ENCODE measurements at places on chromosomes 6 and 20.

- DNase-seq = no peak
These were observed 198.4 kb upstream of the SLC35B3 start for GRCh38 chr6:8633762-8634161.

DNA sequence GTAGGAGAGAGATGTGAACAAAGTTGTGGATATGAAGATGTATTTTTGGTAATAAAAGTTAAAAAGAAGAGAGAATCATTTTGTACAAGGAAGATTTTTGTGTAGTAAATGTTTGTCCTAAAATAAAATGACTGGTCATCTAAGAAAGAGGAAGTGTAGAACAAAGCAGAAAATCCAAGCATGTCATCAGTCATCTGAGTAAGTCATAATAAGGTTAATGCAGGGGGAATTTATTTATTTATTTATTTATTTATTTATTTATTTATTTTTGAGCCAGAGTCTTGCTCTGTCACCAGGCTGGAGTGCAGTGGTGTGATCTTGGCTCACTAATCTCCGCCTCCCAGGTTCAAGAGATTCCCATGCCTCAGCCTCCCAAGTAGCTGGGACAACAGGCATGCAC lies 15.7 kb upstream of the CGA start:
- DNase-seq = no peak

DNA sequence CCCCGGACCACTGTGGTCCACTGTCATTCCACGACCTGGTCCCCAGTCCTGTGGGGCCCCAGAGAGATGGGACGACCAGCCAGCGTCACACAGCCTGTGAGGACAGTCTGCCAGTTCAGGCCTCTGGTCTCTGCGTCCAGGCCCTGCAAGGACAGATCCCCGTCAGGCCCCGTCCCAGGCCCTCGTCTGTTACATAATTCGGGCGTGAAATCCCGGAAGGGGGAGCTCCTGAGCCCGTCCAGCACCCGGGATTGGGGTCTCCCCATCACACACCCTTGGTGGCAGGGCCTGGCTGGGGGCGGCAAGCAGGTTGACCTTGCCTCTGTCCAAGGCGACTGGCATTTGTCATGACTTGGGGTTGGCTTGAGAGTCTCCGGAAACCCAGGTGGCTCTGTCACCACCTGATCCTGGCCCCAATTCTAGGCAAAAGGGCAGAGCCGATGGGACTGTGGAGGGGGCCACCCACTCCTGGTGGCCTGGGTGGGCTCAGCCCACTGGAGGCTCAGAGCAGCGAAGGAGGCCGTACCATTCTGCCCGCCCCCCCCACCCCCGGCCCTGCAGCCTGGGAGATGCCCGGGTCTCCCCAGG lies 73.8 kb upstream of the GATA5 start:
- no peak for DNase-seq

- no peak for DNase-seq
These were observed 183.5 kb upstream of the PCSK2 start for GRCh38 chr20:17043323-17043722.

DNA sequence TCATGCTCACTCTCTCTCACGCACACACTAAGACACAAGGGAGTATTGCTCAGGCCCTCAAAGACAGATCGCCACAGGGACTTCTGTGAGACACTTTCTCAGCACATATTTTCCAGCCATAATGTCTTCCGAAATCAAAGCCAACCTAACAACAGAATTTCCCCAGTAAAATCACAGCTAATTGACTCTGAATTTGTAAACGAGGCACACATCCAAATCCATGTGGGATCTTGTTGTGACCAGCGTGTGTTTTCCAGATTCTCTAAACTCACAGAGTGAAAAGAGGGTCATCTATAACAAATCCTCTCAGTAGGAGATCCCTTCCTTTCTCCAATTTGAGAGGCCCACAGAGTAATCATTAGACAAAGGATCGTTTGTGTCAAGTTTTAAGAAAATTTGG lies 280.4 kb downstream of the PACRG start:
- no peak for DNase-seq

DNA sequence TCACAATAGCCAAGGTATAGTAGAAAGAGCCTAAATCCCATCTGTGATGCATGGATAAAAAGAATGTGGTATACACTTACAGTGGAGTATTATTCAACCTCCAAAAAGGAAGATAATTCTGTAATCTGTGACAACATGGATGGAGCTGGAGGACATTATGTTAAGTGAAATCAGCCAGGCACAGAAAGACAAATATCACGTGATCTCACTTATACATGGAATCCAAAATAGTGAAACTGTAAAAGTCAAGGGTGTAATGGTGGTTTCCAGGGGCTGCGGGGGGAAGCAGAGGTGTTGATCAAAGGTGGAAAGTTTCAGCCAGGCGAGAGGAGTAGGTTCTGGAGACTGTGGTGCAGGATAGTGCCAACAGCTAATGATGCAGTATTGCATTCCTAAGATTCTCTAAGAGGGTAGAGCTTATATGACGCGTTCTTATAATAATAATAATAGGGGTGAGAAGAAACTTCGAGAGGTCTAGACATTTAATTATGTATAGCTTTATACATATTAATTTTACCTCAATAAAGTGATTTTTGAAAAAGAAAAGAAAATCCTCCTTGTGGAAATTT lies 246.1 kb downstream of the FOXA2 start:
- no peak for DNase-seq

DNA sequence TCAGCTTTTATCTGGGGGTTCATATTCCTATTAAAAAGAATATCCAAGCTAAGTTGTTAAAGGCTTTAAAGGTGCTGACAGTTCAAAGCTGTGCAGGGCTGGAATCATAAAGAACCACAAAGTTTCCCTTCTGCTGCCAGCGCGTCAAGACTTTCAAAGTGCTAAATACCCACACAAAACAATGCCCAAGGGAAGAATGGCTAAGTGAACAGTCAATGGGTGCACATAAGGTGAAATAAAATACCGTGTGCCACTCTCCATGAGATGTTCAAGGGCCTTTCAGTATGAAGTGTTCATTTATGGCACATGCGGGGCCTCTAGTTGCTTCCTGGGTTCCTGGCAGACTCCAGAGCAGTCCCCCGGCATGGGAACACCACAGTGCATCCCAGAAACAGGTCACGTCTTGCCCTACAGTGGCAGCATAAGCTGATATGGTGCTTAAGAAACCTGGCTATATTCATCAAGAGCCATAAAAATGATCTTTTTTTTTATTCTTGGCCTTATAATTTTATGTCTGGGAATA lies 14.1 kb downstream of the TXNDC5 start:
- no peak for DNase-seq

- no peak for DNase-seq
These were observed 118.7 kb downstream of the NFATC2 start for GRCh38 chr20:51423810-51424209.

DNA sequence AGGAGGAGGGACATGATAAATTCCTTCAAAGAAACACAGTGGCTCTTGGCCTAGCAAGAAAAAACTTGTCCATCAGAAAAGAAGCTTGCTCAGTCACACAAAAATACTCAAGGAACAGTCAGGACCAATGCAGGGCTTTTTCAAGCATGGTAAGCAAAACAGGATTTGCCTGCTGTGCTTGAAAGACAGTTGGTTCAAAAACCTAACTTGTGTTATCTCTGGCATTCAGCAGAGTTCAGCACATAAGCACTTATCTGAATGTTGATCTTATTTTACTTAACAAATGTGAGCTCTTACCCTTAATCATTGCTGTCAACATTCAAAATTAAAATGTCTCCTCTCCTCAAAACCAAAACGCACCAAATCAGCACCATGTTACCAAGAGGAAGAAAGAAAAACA lies 38.3 kb downstream of the ATG5 start:
- no peak for DNase-seq

DNA sequence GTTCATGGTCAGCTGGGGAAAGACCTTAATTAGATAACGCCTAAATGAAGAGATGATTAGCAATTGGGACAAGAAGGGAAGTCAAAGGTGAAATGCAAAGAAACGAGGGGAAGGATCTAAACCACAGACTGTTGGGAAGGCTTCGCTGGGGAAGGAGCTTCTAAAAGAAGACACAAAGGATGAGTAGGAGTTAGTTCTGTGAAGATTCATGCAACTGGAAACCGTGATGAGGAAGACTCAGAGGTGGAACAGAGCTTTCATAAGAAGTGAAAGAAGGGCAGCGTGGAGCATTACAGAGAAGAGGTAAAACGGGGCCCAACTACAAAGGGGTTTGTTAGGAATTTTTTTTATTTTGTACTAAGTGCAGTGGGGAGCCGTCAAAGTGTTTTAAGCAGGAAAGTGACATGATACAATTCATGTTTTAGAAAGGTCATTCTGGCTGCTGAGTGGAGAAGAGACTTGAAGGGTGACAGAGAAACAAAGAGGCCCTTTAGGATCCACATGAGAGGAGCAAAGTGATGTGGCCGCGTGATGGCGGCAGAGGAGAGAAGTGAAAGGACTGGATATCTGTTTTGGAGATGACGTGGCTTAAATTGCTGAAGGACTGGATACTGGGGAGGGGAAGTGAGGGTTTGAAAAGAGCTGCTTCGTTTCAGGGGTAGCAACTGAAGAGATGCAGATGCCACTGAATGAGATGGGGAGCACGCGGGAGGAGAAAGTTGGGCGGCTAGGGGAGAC lies 33.6 kb downstream of the TTI1 start:
- DNase-seq = no peak

DNA sequence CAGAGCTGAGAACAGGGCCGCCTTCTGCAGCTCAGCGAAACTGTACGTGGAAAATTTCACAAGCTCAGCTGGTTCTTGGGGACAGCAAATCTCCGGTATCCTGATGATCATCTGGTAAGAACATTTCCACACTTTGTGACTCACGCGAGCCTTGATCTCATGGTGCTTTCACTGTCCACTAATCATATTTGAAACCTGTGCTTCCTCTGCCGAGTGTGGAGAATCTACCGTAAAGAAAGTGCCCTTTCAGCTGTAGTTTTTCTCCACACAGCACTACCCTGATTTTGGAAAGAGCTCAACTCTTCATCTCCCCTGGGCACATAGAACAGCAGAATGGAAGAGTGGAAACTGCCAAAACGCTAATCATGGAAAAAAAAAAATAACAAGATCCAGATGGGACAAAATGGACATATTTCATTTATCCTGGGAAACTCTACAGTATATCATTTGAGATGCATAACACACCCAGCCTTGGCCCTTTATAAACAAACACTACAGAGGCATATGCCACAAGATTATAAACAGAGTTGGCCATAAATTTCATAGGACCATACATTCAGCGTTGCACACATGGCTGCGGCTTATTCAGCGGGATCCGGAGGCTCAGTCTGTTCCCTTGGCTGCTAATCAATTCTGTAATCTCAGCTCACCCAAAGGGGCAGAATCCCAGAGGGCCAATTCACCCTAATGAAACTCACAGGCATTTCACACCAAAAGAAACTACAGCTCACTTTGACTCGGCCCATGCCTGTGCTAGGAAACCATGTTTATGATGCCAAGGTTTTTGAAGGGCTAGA lies 434.5 kb downstream of the HDGFL1 start:
- no peak for DNase-seq

DNA sequence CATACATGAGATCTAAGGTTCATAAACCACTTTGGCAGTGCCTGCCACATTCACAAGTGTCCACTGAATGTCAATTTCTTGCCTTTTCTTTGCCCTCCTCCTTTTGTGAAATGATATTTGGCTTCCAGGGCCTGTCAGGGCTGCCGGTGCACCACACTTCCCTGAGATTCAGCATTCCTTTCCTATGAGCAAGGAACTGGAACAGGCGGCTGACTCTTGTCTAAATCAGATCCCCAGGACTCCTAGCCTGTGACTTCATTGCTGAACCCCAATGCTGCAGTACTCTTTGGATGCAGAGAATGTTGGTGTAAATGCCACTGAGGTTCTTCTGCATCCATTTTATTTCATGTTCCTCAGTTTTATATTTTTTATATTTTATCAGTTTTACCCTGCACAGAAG lies 172.2 kb downstream of the ARID1B start:
- DNase-seq = no peak

DNA sequence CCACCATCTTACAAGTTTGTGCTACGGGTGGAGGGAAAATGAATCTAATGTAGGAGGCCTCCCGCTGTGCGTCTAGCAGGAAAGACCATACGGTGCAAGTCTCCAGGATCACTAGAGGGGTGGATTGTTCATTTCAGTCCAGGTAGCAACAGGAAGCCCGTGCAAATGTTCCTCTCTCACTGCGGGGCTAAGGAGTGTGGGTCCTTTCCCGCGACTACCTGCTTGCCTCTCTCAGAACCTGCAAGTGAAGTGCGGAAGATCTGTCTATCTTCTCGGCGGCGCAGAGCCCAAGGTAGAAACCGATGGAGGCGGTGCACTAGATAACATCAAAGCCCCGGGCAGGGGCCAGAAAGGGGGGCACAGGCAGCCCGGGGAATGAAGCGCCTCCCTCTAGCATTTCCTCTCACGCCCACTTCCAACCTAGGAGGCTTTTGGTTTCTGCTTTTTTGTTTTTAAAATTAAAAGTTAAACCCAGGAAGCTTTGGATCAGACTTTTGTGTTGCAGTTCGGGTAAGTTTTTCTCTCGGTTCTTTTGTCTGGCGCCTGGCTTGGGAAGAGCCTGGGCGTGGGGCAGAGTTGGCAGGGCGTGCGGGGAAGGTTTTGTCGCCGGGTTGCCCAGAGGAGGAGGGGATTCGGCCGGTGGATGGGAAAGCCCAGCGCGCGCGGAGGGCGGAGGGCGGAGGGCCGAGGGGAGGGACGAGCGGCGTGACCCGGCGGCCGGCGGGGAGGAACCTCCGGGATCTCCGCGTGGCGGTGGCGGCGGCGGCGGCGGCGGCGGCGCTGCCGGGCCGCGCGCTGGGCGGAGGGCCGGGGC lies 3.5 kb upstream of the HIVEP1 start:
- peak; percentile 53 for DNase-seq

DNA sequence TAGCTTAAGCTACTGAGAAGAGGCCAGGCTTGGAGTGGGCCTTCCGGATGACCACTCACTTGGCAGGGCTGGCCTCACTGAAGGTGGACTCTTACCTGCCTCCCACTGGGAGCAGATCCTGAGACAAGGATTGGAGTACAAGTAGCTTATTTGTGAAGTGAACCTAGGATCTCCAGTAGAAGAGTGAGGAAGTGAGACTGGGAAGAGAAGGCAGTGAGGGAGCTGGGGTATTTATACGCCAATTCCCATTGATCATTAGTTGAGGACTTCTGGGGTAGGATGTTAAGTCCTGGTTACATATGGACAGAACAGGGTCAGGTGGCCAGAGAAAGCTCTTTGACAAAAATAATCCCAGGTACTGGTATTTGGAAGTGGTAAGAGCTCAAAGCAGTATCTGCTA lies 32.3 kb upstream of the RNF24 start:
- no peak for DNase-seq

- no peak for DNase-seq
These were observed 2.1 kb upstream of the TIAM2 start for GRCh38 chr6:154993026-154993425.
